Skin of body (tissue), 3 donors: ENCODE measurements at places on chromosomes 1 and 21. TPM values are rescaled to one million over a fixed set of nuclear protein-coding genes. Genes with fewer than 3 reads are reported as not detected.

KRTAP12-2 gene
- 1.5 TPM for total RNA-seq

DNA sequence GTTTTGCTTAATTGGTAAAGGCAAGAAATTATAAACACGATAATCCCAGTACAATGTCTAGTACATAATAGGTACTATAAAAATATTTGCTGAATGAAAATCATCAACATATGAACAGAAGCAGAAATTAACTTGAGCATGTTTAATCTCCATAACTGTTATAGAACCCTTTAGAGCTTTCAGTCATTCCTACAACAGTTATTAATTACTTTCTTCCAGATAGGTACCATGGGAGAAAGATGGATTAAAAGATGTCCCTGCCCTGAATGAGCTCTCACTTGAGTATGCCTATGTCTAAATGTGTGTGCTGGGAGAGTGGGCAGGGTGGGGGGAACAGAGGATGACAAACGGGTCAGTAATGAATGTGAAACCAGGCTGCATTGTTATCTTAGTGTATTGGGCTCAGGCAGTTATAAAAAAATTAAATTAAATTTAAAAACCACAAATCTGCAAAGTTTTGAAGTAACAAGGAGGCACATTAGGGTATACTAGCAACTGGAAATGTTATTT is 2.4 kb downstream of the EPS15 start:
- no peak for DNase-seq

DNA sequence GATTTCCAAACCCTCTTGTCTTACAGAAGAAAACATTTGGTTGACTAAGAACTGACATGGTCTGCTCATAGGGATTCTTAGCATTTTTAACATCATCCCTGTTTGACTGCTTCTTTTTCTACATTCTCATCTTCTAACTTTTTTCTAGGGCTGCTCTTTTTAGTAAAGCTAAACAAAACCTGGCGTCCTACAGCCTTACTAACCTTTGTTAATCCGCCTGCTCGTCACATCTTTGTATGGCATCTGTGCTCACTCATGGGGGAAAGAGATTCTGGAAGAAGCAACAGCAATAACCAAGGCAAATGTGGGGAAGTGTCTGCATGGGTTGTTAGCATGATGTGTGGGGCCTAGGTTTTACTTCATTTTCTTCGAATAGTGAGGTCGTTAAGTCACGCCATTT is 92.0 kb downstream of the KIF1B start:
- no peak for DNase-seq

GRCh38 chr1:233723387-233723786 is 109.5 kb downstream of the KCNK1 start:
- DNase-seq, result no peak

RIPPLY3 gene
- total RNA-seq, result 0.20 TPM

TMCO1 gene
- total RNA-seq, result 37.0 TPM

LCE2C gene
- total RNA-seq, result 3.4 TPM

DNA sequence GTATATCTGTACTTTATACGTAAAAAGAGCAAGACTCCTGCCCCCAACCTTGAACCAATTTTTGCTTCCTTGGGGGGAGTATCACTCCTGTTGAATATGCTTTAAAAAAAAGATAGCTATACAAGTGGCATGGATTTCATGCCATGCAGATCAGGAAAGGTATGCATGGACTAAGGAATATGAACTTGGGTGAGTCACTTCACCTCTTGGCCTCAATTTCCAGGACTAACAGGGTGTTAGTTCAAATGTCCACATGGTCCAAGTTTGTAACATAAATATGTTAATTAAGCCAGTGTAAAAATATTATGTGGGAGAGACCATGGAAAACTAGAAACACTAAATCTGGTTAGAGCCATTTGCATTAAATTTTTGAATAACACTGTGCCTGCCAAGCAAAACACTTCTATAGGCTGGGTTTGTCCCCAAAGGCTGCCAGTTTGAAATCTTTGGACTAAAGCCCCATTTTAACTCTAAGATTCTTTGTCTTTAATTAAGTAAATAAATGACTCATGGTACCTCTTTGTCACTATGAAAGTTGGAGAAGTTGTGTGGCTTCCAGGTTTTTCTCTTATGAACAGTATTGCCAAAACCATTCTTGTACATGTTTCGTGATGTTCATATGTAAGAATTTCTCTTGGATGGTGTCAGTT is 33.1 kb downstream of the FAM177B start:
- DNase-seq, result no peak

DNA sequence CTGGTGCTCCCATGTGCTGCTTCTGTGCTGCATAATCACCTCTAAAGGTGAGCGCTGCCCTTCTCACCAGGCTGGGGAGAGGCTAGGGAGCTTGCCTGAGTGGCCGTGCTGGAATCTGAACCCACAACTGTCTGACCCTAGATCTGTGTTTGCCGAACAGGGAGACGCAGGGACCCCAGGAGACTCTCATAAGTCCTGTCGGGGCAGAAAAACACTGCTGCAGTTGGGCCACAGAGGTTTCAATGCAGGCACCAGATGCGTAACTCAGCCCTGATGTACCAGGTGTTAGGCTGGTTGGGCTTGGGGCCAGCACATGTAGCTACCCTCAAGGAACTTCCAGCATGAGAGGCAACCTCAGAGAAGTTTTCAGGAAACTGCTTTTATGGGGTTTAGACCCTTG is 49.5 kb upstream of the DMRTB1 start:
- no peak for DNase-seq

SPRR3 gene
- total RNA-seq, result 0.69 TPM

ZNF648 gene
- 0.89 TPM for total RNA-seq

DNA sequence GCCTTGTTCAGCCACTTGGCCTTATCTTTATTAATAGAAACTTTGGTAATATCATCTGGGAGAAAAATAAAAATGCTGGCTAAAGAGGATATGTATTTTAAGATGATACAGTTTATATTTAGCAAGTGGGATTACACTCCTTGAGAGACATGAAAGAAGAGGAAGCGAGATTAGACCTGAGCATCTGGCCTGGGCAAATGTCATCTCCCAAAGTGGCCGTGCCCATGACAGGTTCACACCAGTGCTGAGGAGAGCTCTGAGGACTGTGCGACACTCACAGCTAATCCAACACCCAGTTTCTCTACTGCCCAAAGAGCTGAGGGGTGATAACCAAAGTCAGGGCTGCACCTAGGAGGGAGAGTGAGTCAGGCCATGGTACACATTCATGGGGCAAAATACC is 121.7 kb upstream of the DUSP10 start:
- no peak for DNase-seq

DNA sequence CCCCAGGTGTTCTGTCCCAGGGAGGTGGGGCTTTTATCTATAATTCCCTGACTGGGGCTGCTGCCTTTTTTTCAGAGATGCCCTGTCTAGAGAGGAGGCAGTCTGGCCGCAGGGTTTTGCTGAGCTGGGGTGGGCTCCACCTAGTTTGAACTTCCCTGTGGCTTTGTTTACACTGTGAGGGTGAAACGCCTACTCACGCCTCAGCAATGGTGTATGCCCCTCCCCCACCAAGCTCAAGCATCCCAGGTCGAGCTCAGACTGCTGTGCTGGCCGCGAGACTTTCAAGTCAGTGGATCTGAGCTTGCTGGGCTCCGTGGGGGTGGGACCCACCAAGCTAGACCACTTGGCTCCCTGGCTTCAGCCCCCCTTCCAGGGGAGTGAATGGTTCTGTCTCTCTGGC is 124.3 kb downstream of the CENPF start:
- DNase-seq, result no peak

- DNase-seq, result no peak
These were observed 3.8 kb upstream of the SSU72 start for GRCh38 chr1:1578371-1578940.

- DNase-seq, result no peak
These were observed 164.5 kb upstream of the CACNA1E start for GRCh38 chr1:181318858-181319235.

DNA sequence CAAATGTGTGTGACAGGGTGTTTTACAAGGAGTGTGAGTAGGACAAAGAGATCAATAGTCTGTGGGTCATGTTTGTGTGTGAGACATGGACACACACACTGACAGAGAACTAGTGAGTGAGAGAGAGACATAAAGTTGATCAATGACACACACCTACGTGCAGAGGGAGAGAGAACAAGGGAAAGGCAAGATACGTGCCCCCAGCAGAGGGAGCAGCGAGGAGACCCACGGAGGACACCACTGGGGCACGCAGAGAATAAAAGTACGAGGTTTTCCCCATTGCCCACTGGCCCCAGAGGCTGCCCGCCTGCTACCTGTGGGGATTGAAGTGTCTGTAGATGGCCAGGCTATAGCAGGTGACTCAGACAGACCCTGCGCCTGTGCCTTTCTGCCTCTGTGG is 130.2 kb upstream of the CSF3R start:
- DNase-seq, result no peak

DNA sequence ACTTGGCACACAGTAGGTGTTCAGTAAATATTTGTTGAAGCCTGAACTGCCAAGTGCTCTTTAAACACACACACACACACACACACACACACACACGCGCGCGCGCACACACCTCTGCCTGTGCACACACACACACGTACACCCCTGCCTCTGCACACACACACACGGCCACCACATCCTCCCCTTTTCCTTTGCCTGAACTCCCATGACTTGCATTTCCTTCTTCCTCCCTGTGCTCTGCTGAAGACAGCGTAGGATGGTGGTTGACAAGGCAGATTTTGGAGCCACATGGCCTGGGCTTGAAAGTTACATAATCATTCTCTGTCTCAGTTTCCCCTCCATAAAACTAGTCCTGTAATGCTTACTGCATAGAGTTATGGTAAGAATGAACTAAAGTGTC is 712.3 kb downstream of the PTPRU start:
- DNase-seq, result no peak

- DNase-seq, result no peak
These were observed 86.7 kb downstream of the PTPN14 start for GRCh38 chr1:214464445-214465287.

RNF186 gene
- not detected for total RNA-seq

GRCh38 chr21:39568361-39568760 is 44.4 kb upstream of the B3GALT5 start:
- no peak for DNase-seq

SH2D2A gene
- total RNA-seq, result 0.89 TPM

GRCh38 chr1:12172042-12172851 is 5.5 kb downstream of the TNFRSF1B start:
- DNase-seq, result no peak

- no peak for DNase-seq
These were observed 79.1 kb downstream of the NDUFS5 start for GRCh38 chr1:39105061-39105840.

DNA sequence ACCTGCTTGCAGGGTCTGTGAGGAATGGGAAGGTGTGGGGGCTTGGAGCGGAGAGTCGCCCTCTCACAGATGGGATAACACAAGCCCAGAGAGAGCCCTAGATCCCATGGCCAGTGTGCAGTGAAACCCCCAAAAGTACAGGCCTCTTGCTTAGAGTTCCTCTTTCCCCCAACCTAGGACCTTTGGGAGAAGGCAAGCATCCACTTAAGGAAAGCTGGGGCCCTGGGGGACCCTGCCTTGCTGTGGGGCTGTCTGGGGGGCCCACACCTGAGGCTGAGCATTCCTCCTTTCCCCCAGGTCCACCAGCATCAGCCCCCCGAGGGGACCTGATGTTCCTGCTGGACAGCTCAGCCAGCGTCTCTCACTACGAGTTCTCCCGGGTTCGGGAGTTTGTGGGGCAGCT is 1.1 kb downstream of the VWA1 start:
- no peak for DNase-seq

DNA sequence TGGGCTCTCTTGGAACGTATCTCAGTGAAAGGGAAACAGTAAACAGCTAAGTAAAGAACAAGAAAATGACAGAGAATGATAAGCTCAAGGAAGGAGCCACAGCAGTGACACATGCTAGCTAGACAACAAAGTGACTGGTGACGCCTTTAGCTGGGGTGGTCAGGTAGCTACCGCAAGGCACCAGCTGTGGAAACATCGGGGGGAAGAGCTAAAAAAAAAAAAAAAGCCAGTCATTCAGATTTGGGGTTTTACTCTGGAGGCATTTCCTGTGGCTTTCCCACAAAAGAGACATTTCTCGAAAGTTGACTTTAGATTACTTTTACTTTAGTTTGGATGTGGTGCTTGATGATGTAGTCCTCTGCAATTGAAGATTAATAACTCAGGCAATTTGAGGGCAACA is 2.1 kb downstream of the FHAD1 start:
- DNase-seq, result no peak

GRCh38 chr21:24093032-24093431 is 1514.2 kb downstream of the MRPL39 start:
- no peak for DNase-seq

TLCD4 gene
- 9.0 TPM for total RNA-seq

MTARC2 gene
- 8.2 TPM for total RNA-seq

DNA sequence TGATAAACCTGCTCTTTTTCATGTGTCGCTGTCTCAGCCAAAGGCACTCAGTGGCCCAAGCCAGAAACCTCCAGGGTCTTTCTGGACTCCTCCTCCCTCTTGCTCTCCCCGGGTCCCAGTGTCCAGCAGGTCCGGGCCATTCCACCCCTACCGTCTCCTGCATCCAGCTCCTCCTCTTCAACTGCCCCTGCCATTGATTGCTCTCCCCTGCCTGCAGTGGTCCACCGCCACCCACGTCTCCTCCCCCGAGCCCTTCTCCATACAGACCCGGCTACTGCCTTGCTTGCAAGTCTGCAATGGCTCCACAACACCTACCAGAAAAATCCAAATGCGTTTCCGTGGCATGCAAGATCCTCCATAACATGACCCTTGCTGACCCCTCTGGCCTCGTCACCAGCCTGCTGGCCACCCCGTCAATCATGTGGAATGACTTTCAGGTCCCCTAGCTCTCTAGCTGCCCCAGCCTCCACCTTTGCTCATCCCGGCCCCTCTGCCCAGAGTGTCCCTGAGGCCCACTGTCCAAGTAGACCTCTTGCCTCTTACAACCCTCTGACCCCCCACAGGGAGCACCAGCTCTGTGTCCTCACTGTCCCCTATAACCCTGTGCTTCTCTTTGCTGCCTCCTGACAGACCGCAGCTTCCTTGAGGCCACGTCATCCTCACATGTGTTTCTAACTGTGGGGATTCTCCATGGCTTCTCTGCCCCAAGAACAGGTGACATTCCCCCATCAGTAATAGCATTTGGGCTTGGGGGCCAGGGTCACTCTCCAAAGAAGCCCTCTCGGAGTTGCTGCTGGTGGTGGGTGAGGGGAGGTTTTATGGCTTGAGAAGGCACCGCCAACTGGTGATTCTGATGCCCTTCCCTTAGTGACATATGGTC is 15.0 kb downstream of the CACNA1S start:
- no peak for DNase-seq

GRCh38 chr1:244339073-244339692 is 112.5 kb downstream of the ADSS2 start:
- DNase-seq, result no peak
